ENCODE measurements at places on chromosomes 3 and 15.

- no peak for DNase-seq
Observed at GRCh38 chr3:122322095-122323075, 2.7 kb upstream of the CSTA start.

GRCh38 chr3:183539811-183540210 is 15.7 kb downstream of the KLHL6 start:
- DNase-seq, result no peak

GRCh38 chr3:50173685-50174516 is 17.5 kb upstream of the GNAT1 start:
- no peak for DNase-seq

DNA sequence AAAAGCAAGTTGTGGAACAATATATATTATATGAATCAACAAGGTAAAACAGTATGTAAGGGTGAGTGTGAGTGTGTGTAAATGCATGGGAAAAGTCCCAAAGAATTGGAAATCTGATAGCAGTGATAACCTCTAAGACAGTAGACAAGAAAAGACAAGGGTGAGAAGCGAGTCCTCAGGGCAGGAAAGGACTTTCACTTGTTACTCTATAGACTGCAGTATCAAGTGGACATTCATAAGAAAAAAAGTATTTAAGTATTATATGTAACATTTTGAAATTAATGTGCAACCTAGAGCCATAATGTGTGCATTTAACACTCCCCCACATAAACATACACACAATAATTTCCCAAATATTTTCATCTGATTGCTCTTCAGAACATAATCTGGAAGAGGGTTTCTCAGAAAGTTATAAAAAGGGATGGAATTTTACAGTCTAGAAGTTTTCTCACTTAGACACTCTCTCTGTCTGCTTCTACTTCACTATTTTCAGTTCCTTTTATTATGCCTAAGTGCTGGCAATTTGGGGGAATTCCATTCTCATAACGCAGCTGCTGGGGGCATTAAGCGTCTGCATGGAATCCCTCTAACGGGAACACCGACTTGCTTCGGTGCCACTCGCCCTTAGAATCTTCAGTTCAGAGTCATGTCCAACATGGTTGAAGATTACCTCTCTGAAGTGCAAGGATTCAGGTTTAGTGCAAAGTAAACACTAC is 50.0 kb upstream of the CDIN1 start:
- no peak for DNase-seq

GRCh38 chr15:60507596-60508424 is 28.9 kb upstream of the ICE2 start:
- no peak for DNase-seq

DNA sequence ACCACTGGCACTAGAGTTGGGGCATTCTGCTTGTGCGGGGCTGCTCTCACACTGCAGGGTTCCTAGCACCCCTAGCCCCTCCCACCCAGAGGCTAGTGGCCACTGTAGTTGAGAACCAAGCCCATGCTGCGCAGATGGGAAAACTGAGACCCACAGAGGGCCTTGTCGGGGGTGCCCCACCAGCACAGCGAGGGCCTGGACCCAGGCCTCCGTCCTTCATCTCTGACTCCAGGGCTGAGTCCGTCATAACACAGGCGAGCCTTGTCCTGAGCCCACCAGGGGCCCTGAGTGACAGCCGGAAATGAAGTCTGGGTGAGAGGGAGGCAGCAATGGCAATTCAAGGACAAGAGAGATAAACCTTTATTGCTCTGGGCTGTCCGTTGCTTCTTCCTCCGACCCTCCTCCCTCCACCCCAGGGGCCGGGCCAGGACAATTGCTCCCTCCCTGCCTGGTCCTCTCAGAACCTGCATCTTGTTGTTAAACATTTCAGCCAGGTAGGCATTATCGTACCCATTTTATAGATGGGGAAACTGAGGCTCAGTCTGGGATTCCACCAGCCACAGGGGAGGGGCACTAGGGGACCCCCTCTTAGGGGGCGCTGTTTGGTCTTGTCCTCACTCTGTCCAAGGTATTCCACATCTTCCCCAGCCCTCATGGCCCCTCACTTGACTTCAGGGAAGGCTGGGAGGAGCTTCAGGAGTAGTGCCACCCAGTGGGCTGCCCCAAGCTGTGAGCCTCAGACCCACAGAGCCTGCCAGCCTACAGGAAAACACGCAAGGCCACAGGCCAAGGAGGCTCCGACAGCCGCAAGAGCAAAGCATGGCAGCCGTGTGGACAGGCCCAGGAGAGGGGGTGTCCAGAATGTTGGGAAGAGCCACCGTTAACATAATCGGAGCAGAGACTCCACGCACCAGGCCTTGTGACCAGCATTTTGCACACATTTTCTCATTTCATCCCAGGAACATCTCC is 4.4 kb upstream of the GRIP2 start:
- DNase-seq, result no peak

DNA sequence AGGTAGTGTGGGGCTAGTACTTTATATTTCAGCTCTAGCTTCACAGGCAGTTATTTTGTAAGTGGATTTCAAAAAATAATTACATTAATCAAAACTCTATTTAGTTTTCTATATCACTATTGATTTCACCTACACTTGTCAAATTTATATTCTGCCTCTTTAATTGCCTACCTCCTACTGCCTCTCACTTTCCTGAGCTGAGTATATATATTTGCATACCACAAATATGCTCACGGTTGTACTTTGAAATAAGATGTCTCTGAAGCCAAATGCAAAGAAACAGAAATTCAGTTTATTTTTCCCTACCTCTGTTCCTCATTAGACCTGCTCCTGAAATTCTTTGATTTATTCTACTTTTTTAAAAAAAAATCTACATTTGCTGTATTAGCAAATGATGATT is 309.3 kb upstream of the TGFBR2 start:
- no peak for DNase-seq

- DNase-seq, result no peak
Observed at GRCh38 chr15:45265506-45265905, 13.5 kb downstream of the SLC28A2 start.

DNA sequence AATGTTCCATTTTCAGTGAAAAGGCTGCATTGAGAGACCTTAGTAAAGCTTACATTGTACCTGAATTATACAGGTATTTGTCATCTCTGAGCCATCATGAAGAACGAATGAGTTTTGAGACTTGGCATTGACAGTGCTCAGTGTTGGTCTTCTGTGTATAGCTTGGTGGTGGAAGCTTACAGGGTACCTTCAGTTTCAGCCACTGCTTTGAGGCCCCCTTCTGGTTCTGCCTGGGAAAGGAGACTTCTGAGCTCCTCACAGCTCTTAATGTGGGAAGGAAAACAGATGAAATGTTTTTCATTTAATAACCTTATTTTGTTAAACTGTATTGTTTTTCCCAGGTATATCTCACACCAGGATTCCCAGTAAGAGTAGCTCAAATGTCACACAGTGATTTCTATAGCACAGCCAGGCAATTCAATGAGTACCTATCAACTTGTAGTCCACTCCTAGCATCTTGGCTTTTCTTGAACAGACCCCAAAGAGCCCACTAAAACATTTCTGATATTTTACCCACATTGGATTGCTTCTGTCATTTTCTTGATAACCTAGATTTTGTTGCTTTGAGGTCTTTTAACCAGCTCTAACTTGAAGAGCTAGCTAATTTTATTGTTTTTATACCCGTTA is 5.6 kb downstream of the SERPINI1 start:
- DNase-seq, result no peak

DNA sequence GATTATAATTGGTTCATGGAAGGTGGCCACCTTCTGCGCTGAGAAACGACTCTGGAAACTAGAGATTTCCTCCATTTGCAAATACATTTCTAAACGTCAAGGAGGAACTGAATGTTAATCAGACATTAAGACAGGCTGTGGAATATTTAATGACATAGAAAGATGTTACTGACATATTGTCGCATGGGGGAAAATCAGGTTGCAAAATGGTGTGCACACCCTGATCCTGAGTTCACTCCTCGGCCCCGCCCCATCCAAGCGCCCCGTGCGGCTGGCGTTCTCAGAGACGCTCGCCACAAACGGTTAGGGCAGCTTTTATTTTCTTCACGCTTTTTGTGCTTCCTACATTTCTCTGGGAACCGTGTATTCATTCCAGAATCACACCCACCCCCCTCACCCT is 10.7 kb downstream of the H1-8 start:
- DNase-seq, result no peak

- DNase-seq, result no peak
Observed at GRCh38 chr3:172606021-172606420, 82.8 kb upstream of the TNFSF10 start.

Measured in activated T-cell treated with anti-CD3 and anti-CD28 coated beads, Interleukin-2, amount 50 U/mL, for 24 hours (primary cell).